ENCODE measurements at places on chromosomes 6 and 20.

- peak; percentile 42 for DNase-seq
These were observed 78.7 kb downstream of the PLCB4 start for GRCh38 chr20:9147547-9148024.

GRCh38 chr6:162099685-162100084 is 627.9 kb downstream of the PRKN start:
- DNase-seq = peak; percentile 94

DNA sequence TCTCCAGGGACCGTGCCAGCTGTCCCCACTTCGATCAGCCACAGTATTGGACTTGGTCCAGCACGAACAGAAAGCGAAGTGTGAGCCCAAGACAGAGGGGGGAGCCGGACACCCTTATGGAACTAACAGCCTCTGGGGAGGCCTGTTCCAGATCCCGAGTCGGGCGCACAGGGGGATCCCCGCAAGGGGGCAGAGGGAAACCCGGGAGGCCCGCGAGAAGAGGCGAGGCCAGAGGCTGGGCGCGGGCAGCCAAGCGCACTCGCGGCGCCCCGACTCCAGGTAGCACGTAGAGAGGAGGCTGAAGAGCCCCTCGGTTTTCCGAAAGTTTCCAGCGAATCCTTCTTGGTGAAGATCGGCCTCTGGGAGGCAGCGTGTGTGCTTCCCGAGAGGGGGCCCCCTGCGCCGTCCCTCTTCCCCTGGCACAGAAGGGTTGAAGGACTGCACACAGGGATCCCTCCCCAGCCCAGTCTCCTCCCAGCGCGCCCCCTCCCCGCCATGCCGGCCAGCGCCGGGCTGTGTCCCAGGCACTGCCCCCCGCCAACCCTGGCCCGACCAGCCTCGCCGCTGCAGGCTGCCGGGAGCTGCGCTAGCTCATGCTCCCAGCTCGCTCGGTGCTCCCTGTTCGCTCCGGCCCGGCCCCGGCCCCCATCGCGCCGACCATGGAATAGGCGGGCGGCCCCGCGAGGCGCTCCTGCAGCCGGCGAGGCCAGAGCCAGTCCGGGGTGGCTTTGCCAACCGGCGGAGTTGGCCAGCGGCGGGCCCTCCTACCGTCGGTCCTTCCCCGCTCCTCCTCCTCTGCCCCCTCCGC is 577 bp upstream of the SLC24A3 start:
- DNase-seq = no peak

DNA sequence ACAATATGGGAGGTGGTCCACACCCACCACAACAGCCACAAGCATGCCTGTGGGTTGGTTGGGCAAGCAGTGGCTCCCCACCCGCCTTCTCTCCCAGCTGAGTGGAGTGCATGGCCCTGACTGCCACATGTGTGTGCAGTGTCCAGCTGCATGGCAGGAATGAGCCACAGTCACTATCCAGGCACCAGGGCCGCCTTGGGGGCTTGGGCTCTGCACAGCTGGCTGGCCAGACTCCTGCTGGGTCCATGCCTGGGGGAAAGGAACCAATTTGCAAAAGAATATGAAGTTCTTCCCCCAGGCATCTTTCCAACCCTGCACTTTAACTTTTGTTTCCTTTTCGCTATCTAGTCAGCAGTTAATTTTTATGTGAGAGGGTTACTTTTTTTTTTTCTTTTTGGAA is 11.6 kb upstream of the ASCC3 start:
- DNase-seq = no peak

DNA sequence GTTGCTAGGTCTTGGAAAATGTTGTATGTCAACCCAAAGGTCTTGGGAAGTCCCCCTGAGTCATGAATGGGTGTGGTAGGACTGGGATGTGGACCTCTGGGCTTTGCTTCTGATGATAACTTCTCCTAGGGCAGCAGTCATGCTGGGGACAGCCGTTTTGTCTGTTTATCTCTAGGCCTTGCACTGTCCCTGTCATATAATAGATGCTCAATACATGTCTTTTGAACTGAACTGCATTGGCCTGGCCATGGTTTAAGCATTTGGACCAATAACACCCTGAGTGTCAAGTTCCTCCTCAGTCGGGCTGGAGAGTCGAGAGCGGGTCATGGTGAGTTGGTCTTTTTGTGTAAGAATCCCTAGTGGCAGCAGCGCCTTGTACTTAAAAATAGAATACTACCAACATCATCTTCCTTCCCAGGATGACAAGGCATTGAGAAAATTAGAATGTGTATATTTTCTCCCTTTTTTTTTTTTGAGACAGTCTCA is 43.1 kb downstream of the E2F3 start:
- no peak for DNase-seq

GRCh38 chr20:40843251-40843650 is 154.2 kb upstream of the MAFB start:
- DNase-seq = no peak

GRCh38 chr6:116568111-116568510 is 3.2 kb upstream of the RWDD1 start:
- DNase-seq = peak; percentile 63
